ENCODE measurements at places on chromosomes 4 and X.

GRCh38 chrX:40278340-40279090 is 180.8 kb upstream of the BCOR start:
- DNase-seq, result peak; percentile 26

DNA sequence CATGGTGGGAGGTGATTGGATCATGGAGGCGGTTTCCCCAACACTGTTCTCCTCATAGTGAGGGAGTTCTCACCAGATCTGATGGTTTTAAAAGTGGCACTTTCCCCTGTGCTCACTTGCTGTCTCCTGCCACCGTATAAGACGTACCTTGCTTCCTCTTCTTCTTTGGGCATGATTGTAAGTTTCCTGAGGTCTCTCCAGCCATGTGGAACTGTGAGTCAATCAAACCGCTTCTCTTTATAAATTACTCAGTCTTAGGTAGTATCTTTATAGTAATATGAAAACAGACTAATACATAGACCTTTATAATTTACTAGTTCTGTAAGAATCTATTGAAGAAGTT is 82.5 kb upstream of the PITX2 start:
- no peak for DNase-seq

GRCh38 chr4:23746027-23746426 is 143.8 kb downstream of the PPARGC1A start:
- no peak for DNase-seq

- no peak for DNase-seq
Observed at GRCh38 chr4:53196882-53197771, 168.7 kb downstream of the SCFD2 start.

DNA sequence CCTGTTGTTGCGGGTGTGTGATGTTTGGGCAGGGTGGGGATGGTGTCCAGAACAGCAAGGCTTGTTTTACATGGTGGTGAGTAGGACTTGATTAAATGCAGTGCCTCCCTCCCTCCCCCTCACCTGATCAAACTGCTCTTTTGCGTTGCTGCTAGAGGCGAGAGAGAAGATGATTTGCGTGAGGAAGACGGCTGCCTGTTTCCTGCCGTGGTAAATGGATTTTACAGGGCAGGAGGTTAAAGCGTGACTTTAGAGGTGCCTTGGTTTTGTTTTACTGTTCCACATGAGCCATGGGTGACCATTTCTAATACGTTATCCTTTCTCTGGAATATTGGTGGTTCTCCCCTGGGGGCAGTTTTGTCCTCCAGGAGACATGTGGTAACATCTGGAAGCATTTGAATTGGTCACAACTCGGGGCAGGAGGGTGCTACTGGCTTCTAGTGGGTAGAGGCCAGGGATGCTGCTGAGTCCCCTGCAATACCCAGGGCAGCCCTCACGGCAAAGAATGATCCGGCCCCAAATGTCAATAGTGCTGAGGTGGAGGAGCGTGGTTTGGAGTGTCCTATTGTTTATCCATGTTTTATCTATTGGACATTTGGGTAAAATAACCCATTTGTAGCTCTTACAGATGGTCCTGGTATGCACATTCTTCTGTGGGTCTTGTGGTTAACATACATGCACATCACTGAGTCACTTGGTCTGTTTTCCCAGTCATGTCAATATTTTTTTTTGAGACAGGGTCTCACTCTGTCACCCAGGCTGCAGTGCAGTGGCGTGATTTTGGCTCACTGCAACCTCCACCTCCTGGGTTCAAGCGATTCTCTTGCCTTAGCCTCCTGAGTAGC is 73.7 kb downstream of the SHROOM2 start:
- DNase-seq, result no peak

GRCh38 chrX:15464704-15465103 is 28.4 kb downstream of the PIR start:
- no peak for DNase-seq

GRCh38 chrX:110245011-110245410 is 72.9 kb downstream of the AMMECR1 start:
- DNase-seq, result no peak

All from activated CD8-positive, alpha-beta memory T cell treated with anti-CD3 and anti-CD28 coated beads for 1 hour (primary cell).